ENCODE measurements at places on chromosomes 11 and 22. TPM values are rescaled to one million over a fixed set of nuclear protein-coding genes. Genes with fewer than 3 reads are reported as not detected.

CCDC134 gene
- total RNA-seq = 15.2 TPM

TYR gene
- not detected for total RNA-seq

GAL gene
- total RNA-seq = 3.8 TPM

USH1C gene
- not detected for total RNA-seq

CARNS1 gene
- 6.2 TPM for total RNA-seq

TMEM223 gene
- total RNA-seq = 12.3 TPM

KCNA4 gene
- not detected for total RNA-seq

CCDC81 gene
- total RNA-seq = 0.83 TPM

OR52I2 gene
- total RNA-seq = not detected

OR51E2 gene
- not detected for total RNA-seq

KCTD14 gene
- total RNA-seq = 0.16 TPM

LRFN4 gene
- total RNA-seq = 36.0 TPM

TCN2 gene
- total RNA-seq = 0.16 TPM

GRCh38 chr11:5767056-5767455 lies 13.0 kb downstream of the OR52N4 start:
- H3K4me3 ChIP-seq = no peak overlapping the region
- no peaks in the 10 kb centered on the region for H3K4me1 ChIP-seq
- H3K27me3 ChIP-seq = peaks cover 3% of the 10 kb centered on the region
- no peaks in the 10 kb centered on the region for H3K36me3 ChIP-seq

- no peaks in the 10 kb centered on the region for H3K27me3 ChIP-seq
- peaks cover 17% of the 10 kb centered on the region for H3K36me3 ChIP-seq
- no peak overlapping the region for H3K27ac ChIP-seq
- H3K4me3 ChIP-seq = no peak overlapping the region
Observed at GRCh38 chr22:17655289-17655688, 16.7 kb downstream of the BCL2L13 start.

DNA sequence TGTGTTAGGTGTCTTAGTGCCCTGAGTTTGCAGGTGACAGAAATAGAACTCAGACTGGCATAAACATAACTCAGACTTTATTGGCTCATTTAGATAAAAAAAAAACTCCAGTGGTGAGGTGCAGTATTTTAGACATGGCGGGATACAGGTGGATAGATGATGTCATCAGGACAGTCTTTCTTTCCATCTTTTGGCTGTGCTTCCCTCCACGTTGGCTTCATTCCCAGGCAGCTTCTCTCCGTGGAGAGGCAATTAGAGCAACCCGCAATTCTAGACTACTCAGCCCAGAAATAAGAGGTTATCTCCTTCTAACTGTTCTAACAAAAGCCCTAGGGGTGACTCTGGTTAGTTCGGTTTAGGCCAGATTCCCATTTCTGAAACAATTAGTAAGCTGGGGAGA lies 40.5 kb downstream of the NCAM1 start:
- no peak overlapping the region for H3K4me3 ChIP-seq
- no peaks in the 10 kb centered on the region for H3K4me1 ChIP-seq
- H3K27me3 ChIP-seq = peaks cover 3% of the 10 kb centered on the region
- DNase-seq = no peak
- H3K27ac ChIP-seq = no peak overlapping the region

- H3K4me1 ChIP-seq = peaks cover 63% of the 10 kb centered on the region
- DNase-seq = no peak
- H3K4me3 ChIP-seq = no peak overlapping the region
- H3K27ac ChIP-seq = no peak overlapping the region
- no peaks in the 10 kb centered on the region for H3K36me3 ChIP-seq
Observed at GRCh38 chr11:118889797-118890196, 6.1 kb downstream of the CXCR5 start.

- H3K4me3 ChIP-seq = no peak overlapping the region
- no peaks in the 10 kb centered on the region for H3K36me3 ChIP-seq
- DNase-seq = no peak
Observed at GRCh38 chr22:22943521-22944267, 56.1 kb downstream of the IGLL5 start.

- H3K27ac ChIP-seq = no peak overlapping the region
- no peak for DNase-seq
- peaks cover 2% of the 10 kb centered on the region for H3K27me3 ChIP-seq
- peaks cover 5% of the 10 kb centered on the region for H3K4me1 ChIP-seq
Observed at GRCh38 chr22:25849522-25849921, 107.5 kb downstream of the MYO18B start.

DNA sequence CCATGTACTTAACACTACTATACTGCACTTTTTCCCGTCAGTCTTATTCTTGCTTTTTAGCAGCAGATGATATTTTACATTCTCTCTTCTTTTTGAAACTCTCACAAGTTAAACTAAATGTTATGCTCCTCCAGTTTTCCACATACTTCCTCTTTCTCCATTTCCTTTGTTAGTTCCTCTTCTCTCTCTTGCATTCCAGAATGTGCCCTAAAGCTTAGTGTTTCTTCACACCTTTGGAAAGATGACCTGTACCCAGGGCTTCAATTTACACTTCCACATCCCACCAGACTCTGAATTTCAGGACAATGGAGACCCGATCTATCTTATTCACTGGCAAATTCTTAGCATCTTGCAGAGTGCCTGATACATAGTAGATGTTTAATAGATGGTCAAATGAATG lies 51.8 kb downstream of the APIP start:
- no peaks in the 10 kb centered on the region for H3K36me3 ChIP-seq
- H3K4me3 ChIP-seq = no peak overlapping the region
- H3K4me1 ChIP-seq = no peaks in the 10 kb centered on the region
- DNase-seq = no peak
- H3K27ac ChIP-seq = no peak overlapping the region
- H3K27me3 ChIP-seq = no peaks in the 10 kb centered on the region

DNA sequence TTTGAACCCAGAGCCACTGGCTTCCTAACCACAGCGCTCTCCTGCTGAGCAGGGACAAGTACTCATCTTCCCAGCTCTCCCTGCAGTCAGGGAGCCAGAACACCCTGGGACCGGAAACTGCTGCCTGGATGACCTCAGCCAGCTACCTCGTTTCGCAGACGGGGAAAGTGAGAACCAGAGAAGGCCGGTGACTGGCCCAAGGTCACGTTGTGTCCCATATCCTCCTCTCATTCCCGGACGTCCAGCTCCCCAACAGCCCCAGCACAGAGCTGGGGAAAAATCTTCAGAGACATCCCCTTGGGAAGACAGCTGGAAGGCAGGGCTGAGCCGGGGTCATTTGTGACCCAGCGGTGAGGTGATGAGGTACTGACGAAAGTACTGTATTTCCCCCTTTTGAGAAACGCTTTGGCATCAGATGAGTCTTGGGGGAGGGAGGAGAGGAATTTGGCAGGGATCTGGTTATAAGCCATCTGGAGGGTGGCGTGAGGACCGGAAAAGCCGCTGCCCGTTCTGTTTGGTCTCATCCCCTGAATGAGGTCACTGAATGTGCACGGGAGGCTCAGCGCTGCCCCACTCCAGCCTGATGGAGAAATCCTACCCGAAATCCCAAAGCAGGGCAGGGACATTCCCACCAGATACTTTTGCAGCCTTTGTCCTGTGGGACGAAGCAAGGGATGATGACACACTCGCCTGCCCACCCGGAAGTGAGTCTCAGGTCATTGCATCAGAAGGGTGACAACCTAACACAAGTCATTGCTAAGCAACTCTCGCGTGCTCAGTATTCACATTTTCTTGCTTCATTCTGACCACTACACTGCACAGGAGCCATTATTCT lies 41.1 kb downstream of the LIF start:
- peaks cover 6% of the 10 kb centered on the region for H3K4me1 ChIP-seq
- no peak overlapping the region for H3K4me3 ChIP-seq
- H3K27me3 ChIP-seq = no peaks in the 10 kb centered on the region
- H3K36me3 ChIP-seq = no peaks in the 10 kb centered on the region
- no peak overlapping the region for H3K27ac ChIP-seq
- no peak for DNase-seq

DNA sequence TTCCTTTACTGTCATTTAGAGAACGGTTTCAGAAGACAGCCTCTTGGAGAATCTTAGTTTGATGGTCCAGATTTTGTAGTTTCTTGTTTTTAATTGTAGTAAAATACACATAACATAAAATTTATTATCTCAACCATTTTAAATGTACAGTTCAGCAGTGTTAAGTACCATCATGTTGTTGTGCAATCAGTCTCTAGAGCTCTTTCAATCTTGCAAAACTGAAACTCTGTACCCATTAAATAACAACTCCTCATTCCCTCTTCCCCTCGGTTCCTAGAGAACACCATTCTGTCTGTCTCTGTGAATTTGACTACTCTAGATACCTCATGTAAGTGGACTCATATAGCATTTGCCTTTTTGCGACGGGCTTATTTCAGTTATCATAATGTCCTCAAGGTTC lies 69.8 kb downstream of the GRIK4 start:
- DNase-seq = no peak
- peaks cover 37% of the 10 kb centered on the region for H3K27me3 ChIP-seq
- no peaks in the 10 kb centered on the region for H3K36me3 ChIP-seq
- no peak overlapping the region for H3K4me3 ChIP-seq
- no peak overlapping the region for H3K27ac ChIP-seq
- H3K4me1 ChIP-seq = peaks cover 9% of the 10 kb centered on the region

GRCh38 chr11:128824191-128825049 lies 42.7 kb downstream of the KCNJ1 start:
- no peak for DNase-seq
- H3K27me3 ChIP-seq = no peaks in the 10 kb centered on the region
- H3K4me1 ChIP-seq = peaks cover 1% of the 10 kb centered on the region
- peaks cover 3% of the 10 kb centered on the region for H3K36me3 ChIP-seq

GRCh38 chr11:68724293-68724692 lies 27.0 kb downstream of the TESMIN start:
- H3K27me3 ChIP-seq = peaks cover 5% of the 10 kb centered on the region
- DNase-seq = no peak
- H3K4me1 ChIP-seq = no peaks in the 10 kb centered on the region

DNA sequence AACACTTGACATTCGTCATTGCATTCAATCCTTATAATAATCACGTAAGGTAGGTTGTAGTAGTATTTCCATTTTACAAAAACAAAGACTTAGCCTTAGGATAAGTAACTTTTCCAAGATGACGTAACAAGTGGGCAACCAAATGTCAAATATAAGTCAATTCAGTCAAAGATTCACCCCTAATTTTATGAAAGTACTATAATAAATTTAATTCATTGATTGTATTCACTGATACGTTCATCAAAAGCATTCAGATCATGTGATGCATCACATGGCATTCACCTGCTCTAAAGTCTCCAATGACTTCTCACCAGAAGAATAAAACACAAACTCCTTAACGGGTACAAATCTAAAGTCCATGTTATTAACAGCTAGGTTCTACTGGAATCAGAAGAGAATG lies 2.1 kb downstream of the KIF18A start:
- H3K27me3 ChIP-seq = no peaks in the 10 kb centered on the region
- H3K27ac ChIP-seq = no peak overlapping the region
- peaks cover 6% of the 10 kb centered on the region for H3K36me3 ChIP-seq
- peak overlapping the region; percentile 98 for H3K4me3 ChIP-seq
- H3K4me1 ChIP-seq = peaks cover 21% of the 10 kb centered on the region
- no peak for DNase-seq

- H3K36me3 ChIP-seq = peaks cover 3% of the 10 kb centered on the region
- H3K27me3 ChIP-seq = peaks cover 5% of the 10 kb centered on the region
- DNase-seq = no peak
- H3K4me3 ChIP-seq = no peak overlapping the region
- H3K27ac ChIP-seq = no peak overlapping the region
Observed at GRCh38 chr22:36852056-36852973, 8.5 kb upstream of the NCF4 start.

DNA sequence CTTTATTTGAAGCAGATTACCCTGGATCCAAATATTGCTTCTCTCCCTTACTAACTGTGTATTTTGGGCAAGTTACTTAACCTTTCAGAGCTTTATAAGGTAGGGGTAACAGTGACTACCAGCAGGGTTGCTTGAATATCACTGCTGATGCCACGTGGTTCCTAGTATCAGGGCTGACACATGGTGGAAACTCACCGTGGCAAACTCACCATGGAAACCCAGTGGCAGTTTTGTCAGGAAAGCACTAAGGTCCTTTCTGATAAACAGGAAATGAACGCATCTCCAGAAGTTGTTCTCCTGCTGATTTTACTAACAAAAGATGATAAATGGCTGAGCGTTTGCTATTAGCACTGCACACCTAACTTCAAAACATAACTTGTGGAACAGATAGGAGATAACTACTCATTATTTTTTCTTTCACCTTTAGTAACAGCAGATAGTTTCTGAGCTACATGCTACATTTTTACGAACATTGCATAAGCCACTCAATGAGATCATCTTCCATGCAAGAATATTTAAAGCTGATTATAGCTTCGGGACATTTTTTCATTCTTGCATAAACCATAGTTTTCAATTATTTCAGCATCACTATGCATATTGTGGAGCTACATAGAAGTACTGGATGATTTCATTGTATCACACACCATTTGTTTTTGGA lies 59.7 kb upstream of the RAG2 start:
- no peaks in the 10 kb centered on the region for H3K4me1 ChIP-seq
- H3K27ac ChIP-seq = no peak overlapping the region
- no peaks in the 10 kb centered on the region for H3K36me3 ChIP-seq
- peaks cover 5% of the 10 kb centered on the region for H3K27me3 ChIP-seq
- no peak overlapping the region for H3K4me3 ChIP-seq

- peak overlapping the region; percentile 64 for H3K27ac ChIP-seq
- H3K36me3 ChIP-seq = peaks cover 8% of the 10 kb centered on the region
- H3K27me3 ChIP-seq = no peaks in the 10 kb centered on the region
- peak; percentile 94 for DNase-seq
- H3K4me3 ChIP-seq = peak overlapping the region; percentile 73
- H3K4me1 ChIP-seq = peaks cover 10% of the 10 kb centered on the region
Observed at GRCh38 chr11:819129-819931, 616 bp downstream of the PNPLA2 start.

DNA sequence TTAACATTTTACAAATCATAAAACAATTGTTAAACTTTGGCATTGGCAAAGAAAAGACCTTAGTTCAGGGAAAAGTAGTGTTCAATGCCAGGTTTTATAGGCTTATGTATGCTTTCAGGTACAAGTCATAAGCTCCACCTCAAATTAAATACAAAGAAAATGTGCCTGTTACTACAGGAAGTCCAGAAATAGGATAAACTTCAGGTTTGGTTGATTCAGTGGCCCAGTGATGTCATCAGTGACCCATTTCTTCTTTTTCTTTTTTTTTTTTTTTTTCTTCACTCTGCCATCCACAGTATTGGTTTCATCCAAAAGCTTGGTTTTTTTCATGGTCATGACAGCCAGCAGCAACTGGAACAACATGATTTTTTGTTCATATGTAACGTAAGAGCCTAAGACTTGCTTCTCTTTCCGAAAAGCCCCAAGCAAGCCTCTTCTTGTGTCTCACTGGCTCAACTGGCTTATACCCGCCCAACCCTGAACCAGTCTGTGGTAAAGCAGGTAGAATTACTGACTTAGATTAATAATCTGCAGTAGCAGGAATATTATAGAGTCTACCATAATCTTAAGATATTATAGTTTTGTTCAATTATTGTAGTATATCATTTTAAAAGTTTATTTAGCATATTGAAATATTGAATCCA lies 46.2 kb downstream of the TTC17 start:
- no peak for DNase-seq
- H3K36me3 ChIP-seq = peaks cover 38% of the 10 kb centered on the region
- H3K27me3 ChIP-seq = no peaks in the 10 kb centered on the region
- H3K27ac ChIP-seq = no peak overlapping the region
- peaks cover 17% of the 10 kb centered on the region for H3K4me1 ChIP-seq
- no peak overlapping the region for H3K4me3 ChIP-seq

- H3K27ac ChIP-seq = no peak overlapping the region
- H3K36me3 ChIP-seq = no peaks in the 10 kb centered on the region
- H3K4me3 ChIP-seq = no peak overlapping the region
- H3K4me1 ChIP-seq = no peaks in the 10 kb centered on the region
Observed at GRCh38 chr11:94297985-94298576, 6.3 kb upstream of the IZUMO1R start.
